Omental fat pad (tissue), 4 donors: ENCODE measurements at places on chromosomes 13 and 19. TPM values are rescaled to one million over a fixed set of nuclear protein-coding genes. Genes with fewer than 3 reads are reported as not detected.

DNA sequence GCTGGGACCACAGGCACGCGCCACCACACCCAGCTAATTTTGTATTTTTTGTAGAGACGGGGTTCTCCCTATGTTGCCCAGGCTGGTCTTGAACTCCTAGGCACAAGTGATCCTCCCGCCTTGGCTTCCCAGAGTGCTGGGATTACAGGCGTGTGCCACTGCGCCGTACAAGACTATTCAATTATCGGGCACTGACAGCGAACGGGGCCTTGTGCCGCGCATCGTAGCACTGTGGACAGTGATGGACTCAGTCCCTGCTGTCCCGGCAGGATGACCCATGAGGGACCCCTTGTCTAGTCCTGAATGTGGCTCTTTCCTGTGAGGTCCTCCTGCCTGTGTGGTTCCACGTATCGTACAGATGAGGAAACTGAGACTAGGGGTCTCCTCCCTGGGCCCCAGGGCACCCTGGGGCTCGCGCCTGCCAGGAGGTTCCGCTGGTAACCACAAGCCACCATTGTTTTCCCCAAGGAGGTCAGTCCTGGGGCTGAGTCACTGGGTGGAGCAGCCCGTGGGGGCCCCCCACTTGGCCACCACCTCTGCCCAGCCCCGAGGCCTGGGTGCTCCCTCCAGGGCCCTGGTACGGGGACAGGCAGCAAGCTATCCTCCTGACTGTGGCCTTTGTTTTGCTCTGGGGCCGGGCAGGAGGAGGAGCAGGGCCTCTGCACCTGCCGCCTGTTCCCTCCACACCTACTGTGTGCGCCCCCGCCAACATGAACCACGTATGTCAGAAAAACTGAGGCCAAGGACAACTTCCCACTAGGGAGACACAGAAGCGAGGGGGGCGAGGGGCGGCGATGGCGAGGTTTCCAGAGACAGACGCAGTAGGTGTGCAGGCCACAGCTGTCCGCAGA lies 2.9 kb upstream of the TCF3 start:
- no peak for DNase-seq

DNA sequence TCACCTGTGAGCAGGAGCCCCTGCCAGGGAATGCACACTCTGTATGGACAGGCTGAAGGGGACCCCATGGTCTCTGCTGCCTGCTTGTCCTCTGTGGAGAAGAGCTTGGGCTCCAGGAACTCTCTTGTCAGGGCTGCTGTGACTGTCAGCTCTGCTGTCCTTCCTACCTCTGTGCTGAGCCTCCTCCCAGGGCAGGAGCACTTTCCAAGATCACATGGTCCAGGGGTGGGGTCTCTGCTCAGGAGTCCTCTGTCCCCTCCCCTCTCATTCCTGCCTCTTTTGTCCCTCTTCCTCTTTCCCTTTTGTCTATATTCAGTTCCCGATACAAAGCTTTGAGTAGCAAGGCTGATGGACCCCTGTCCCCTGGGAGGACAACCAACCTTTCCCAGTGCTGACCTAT lies at the start of gene CEACAM7:
CEACAM7 (minus strand) TSS at position 173 of the 400 bp plus-strand sequence; CDS start at position 68, 105 bp downstream.
- DNase-seq, result no peak

- DNase-seq, result no peak
Observed at GRCh38 chr13:39448834-39449233, 154.2 kb downstream of the LHFPL6 start.

Gene SYCN
- total RNA-seq, result not detected

Gene UBXN6
- 101 TPM for total RNA-seq

Gene SMIM17
- total RNA-seq, result not detected
